Activated naive CD8-positive, alpha-beta T cell treated with anti-CD3 and anti-CD28 coated beads, Interleukin-2, amount 50 U/mL, for 16 hours (primary cell): ENCODE measurements at places on chromosomes 5 and 9.

DNA sequence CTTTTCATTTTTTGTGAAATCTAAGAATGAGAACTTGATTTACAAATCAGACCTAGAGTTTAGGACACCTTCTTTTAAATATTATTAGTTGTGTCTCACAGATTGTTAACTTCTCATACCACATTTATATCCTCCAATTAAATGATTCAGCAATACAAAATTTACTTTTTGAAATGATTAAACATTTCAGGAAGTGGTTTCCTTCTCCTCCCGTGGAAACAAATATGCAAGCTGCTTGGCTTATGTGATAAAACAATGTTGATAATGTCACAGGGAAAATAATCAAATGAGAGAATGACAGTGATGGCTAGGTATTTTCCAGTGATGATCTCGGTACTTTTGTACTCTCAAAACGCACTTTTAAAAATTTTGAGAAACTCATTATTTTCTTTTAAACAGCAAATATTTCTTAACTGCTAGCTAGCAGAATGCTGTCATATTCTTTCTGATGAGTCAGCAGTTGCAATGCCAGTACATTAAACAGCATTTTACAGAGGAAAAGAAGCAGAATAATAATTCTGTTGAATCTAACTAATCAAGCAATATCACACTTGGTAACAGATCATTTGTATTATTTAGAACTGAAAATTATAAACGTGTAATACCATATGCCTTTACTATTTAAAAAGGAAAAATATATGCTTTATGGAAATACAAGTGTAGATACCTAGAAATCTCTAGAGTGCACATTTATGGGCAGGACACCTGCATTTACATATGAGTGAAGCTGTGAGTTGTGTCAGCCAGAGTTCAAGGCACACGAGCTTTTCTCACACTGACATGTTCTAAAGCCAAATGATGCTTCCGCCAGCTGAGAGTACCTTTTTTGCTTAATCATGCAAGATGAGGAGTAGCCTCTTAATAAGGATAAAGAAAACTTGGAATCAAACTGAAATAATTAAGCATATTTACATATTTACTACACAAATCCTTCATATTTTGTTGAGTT, 53.6 kb upstream of the CDH18 start:
- DNase-seq: no peak

DNA sequence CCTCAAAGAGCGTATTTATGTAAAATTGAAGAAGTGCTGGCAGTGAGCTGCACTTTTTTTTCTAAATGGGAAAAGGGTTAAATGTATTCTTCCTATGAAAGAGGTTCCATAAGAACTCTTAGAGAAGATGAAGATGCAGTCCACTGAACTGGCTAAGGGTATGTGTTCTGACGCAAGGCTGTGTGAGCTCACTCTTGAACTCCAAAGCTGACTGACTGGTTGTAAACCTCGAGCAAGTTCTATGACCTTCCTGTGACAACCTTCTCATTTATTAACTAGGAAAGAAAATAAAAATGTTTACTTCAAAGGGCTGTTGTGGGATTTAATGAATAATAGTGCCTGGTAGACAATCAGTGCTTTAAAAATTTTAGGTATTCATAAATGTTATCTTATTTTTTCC, 46.7 kb downstream of the POC5 start:
- no peak for DNase-seq

DNA sequence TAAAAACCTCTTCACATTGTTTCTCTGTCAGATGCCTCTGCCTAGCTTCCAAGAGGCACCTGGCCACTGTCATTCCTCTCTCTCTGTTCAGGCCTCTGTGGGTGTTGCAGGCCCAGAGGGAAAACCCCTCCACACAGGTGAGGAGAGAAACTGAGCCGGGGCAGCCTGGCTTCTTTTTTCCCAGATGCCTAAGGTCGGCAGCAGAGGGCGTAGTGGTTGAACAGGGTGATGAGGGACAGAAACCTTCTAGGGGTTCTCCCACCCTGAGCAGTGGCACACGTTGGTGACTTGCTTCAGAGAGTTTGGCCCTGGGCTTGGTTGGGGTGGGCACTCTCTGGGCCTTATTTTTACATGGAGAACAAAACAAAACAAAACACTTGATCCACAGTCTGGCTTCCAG, 12.2 kb downstream of the IL9 start:
- DNase-seq: no peak

DNA sequence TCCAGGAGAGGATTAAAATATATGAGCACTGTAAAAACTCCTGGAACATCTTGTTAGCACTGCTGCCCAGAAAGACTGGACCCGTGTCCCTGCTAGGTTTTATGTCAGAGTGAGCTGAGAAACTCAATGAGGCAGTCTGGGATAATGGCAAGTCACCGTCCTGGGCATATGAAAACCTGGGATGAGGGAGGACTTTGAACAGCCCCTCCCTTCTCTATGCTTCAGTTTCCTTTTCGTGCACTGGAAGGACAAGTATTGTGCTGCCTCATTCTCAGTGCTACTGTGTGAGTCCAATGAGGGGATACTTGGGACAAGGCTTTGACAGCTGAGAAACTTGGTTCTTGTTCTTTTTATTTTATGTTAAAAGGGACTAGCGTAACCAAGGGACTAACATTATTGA, 143.0 kb upstream of the SHB start:
- DNase-seq: no peak

- no peak for DNase-seq
These were observed 6.6 kb upstream of the CYSTM1 start for GRCh38 chr5:140168371-140168770.

- DNase-seq: no peak
These were observed 16.9 kb downstream of the FBXW5 start for GRCh38 chr9:136927343-136928271.

- DNase-seq: no peak
These were observed 126.5 kb downstream of the RPS23 start for GRCh38 chr5:82151662-82152061.

- no peak for DNase-seq
These were observed 26.4 kb downstream of the MARCHF3 start for GRCh38 chr5:127003798-127004495.

DNA sequence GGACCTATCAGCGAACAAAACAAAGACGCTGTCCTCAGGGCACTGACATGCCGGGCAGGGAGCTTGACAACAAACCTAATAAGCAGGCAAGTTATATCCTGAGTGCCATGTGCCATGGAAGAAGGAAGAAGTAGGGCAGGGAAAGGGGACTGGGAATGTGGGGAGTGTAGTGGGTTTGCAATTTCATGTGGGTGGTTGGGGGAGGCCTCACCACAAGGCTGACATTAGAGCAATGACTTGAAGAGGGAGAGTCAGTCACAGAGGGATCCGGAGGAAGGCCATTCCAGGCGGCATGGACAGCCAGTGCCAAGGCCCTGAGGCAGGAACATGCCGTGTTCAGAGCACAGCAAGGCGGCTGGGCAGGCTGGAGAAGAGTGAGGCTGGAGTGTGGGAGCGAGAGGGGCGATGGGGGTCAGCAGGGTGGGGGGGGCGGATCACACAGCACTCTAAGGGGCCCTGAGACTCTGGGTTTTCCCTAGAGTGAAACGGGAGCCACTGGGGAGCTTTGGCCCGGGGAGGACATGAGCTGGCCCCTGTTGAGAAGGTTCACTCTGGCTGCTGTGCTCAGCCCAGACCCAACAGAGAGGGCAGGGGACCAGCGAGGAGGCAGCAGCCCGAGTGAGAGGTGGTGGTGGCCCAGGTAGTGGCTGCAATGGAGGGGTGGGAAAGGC, 86.3 kb downstream of the STK10 start:
- DNase-seq: no peak

- no peak for DNase-seq
These were observed 158.9 kb downstream of the HINT1 start for GRCh38 chr5:131005963-131006684.

DNA sequence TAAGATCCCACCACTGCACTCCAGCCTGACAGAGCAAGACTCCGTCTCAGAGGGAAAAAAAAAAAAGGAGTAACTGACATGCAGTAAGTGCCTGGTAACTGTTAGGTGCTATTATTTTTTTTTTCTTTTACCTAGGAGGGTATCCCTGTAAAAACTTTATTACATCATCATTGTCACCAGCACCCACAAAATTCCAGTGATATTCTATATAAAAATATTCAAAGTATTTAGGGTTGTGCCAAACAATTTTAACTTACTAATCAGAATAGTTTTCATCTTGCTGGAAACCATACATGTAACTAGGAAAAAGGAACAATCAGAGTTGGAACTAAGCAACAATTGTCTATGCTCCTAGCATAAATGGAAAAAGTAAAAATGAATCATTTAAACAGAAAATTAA, 112.4 kb downstream of the SSBP2 start:
- DNase-seq: no peak

DNA sequence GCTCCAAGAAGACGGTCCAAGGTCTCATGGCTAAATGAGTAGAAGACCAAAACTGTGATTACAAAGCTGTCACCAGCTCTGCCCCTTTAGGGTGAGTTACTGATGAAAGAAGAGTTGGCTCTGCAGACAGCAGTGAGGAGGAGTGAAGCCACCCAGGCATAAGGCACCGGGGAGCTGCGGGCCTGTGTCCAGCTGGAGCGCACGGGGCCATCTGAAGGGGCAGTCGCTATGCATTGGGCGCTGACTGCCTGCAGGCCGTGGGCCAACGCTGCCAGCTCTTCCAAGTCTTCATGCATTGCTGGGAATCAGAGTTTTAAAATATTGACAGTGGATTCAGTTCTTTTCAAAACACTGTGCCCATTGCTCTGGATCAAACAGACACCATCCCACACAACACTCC, 70.3 kb downstream of the DAPK1 start:
- no peak for DNase-seq

GRCh38 chr9:20563917-20564316, 58.4 kb downstream of the MLLT3 start:
- DNase-seq: no peak

DNA sequence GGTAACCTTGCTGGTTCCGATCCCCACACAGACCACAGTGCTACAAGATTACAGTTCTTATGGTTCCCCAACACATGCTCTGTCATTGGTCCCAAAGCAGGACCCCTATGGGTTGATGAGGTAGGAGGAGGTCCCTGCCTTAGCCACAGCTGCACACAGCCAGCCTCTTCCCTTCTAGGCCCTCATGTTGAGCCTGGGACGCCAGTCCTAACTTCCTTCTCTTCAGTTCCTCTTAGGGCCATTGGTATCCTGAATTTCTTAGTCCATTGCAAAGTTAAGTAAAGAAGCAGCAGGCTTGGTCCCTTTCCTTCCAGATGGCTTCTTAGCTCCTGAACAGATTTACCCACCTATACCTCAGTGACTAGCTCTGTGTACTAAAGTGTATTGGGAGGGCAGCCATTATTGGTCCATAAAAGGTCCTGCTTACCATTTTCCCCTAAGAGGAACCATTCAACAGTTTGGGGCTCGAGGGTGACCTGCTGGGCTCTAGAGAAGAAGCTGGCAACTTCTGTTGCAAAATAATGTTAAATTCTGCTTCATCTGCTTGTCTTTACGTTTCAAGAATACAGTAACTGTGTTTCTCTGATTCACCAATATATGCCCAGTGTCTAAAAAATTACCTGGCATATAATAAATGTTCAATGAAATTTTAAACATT, 50.2 kb downstream of the PDCD1LG2 start:
- no peak for DNase-seq

DNA sequence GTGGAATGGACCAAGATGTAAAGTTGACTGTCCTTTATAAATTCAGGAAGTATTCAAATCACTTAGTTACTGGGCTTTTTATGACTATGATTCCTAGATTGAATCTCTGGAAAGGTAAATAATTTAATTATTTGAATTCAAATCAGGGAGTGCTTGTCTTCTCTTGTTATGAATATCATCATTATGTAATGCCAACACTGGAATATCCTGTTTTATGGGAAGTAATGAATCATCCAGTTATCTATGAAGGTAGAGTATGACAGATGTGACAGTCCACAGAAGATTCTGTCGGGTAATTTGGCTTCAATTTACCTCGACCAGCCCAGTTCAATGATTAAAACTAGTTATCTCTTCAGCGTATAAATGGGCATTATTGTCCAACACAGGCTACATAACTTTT, 141.0 kb upstream of the NUDT12 start:
- DNase-seq: no peak

GRCh38 chr9:119126040-119126439, 243.2 kb downstream of the BRINP1 start:
- DNase-seq: no peak

DNA sequence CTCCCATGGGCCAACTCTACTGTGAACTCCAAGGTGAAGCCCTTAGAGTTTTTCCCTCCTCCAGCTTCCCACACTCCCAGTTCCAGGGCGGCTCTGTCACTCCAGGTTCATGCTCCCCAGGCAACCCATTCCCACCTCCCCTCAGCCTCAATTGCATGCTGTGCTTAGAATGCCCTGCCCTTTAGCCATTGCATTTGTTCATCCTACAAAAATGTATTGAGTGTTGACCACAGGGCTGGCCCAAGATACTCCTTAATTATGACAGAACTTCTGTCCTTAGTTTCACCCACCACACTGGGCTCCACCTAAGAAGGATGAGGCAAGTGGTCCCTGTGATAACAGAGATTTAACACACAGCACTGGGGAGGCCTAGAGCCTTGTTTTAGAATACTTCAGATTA, 236.1 kb downstream of the ADAMTSL1 start:
- DNase-seq: no peak

DNA sequence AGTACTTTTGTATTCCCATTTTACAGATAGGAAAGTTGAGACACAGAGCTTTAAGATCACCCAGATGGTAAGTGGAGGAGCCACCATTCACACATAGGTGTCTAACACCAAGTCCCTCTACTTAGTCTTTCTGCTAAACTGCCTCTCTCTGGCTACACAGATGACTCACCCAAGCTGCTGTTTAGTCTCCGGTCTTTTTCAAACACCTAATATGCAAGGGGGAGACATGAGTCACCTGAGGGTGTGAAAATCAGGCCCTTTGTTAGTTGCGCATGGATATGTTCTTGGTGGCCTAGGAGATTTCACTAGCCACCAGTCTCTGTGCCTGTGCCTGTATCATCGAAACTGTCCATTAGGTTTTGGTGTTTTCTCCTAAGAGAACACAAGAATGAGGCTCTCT, 117.8 kb downstream of the MAST4 start:
- DNase-seq: no peak

GRCh38 chr9:93309889-93310425, 126.0 kb downstream of the WNK2 start:
- DNase-seq: no peak

DNA sequence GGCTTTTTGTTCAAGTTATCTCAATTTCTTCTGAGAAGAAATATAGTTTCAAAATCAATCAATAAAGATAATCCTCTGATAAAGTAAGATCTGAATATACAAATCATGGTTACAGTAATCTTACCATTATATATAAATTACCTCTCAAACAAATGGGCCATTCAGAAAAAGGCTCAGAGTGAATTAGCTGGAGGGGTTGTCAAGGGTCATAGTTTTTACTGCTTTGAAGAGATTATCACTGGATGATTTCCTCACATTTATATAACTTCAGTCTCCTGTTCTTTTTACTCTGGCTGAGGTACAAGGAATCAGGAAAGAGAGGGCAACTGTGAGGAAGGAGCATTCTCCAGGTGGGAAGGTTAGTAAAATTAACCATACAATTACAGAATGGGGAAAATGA, 148.6 kb upstream of the ELL2 start:
- DNase-seq: no peak

DNA sequence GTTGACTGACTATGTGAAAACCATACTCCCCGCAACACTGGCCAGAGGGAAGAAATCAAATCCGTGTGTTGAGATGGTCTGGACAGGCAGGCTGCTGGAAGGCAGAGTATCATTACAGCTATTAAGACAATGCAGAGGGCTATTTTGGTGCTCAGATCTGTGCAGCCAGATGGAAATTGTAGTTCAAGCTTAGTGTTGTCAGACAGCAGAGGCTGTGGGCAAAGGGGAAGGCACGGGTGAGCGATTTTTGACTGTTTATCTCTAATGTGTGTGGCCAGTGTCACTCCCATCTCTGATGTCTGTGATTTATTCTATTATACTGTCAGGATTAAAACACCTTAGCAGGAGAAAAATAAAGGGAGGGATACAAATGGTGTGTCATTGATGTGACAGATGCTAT, 984.4 kb upstream of the WWC1 start:
- DNase-seq: no peak
